Stimulated activated CD4-positive, alpha-beta T cell treated with anti-CD3 and anti-CD28 coated beads, TNF-alpha, amount 100 ng/mL, for 1 hour (primary cell): ENCODE measurements at places on chromosomes 5 and 9.

GRCh38 chr5:60701321-60701968 is 1.5 kb upstream of the DEPDC1B start:
- no peak for DNase-seq

DNA sequence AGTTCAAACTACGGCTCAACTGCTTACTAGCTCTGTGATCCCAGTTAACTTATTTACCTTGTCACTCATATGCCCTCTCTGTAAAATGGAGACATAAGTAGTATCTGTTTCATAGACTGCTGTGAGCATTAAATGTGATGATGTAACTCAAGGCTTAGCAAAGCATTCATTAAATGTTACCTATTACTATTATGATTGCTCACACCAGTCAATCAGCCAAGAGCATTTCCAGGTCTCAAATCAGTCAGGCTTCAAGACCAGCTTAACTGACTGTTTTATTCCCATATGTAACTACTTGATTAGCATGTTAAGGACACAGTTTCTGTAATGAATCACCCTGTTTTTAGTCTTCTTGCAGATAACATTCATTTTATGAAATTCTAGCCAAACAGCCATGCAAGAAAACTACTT is 413.3 kb downstream of the MLLT3 start:
- DNase-seq: no peak

- no peak for DNase-seq
These were observed 52.7 kb upstream of the ARL15 start for GRCh38 chr5:54362992-54363625.

GRCh38 chr9:81683704-81684103 is 5.6 kb downstream of the TLE1 start:
- no peak for DNase-seq

DNA sequence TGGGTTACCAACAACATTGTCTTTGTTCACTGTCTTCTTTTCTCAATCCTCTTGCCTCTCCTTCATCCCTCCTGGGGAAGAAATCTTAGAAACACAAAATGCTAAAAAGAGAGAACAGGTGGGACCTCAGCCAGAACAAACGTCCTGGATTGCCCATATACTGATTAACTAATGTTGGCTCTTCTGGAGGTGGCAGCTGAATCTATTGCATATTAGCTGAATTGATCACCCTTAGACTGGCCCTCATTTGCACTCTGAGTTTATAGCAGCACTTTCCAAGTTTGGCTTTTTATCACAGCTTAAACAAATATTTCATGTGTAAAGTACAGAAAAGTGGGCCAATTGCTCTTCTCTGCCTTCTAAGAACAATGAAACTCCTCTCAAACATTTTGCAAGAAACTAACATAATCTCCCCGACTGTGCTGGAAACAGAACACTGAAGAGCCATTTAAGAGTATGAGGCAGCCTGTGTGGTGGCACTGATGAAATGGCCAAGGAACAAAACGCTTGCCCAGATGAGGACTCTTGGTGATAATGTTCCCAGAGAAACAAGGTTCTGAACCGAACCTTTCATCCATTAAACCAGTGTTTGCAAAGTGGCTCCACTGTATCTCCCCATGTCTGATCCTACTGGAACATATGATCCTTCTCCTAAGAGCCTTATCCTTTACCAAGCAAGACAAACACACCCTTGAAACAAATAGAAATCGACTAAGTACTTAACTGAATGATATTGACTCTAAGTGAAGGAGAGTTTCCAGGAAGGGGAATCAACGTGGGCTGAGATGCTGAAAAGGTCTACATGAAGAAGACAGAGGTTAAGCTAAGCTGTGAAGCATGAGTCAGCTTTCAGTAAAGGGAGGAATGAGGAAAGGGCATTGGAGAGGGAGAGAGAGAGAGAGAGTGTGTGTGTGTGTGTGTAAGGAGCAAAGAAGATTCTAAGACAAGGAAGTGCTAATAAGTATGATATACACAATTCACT is 83.2 kb upstream of the LIFR start:
- no peak for DNase-seq

- no peak for DNase-seq
These were observed 87.1 kb downstream of the OSTF1 start for GRCh38 chr9:75175395-75175794.

DNA sequence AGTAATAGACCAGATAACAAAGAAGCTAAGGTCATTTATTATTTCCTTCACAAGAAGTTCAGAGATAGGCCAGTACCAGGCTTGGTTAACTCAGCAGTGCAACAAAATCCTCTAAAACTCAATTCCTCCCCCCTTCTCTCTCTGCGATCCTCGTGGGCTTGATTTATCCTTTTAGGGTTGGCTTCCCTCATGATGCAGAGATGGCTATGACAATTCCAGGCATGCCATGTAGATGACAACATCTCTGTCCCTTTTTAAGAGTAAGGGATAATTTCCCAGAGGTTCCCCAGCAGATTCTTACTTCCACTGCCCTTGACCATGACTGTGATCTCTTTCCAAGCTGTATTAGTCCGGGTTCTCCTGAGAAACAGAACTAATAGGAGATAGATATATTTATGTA is 28.7 kb upstream of the DAP start:
- no peak for DNase-seq

DNA sequence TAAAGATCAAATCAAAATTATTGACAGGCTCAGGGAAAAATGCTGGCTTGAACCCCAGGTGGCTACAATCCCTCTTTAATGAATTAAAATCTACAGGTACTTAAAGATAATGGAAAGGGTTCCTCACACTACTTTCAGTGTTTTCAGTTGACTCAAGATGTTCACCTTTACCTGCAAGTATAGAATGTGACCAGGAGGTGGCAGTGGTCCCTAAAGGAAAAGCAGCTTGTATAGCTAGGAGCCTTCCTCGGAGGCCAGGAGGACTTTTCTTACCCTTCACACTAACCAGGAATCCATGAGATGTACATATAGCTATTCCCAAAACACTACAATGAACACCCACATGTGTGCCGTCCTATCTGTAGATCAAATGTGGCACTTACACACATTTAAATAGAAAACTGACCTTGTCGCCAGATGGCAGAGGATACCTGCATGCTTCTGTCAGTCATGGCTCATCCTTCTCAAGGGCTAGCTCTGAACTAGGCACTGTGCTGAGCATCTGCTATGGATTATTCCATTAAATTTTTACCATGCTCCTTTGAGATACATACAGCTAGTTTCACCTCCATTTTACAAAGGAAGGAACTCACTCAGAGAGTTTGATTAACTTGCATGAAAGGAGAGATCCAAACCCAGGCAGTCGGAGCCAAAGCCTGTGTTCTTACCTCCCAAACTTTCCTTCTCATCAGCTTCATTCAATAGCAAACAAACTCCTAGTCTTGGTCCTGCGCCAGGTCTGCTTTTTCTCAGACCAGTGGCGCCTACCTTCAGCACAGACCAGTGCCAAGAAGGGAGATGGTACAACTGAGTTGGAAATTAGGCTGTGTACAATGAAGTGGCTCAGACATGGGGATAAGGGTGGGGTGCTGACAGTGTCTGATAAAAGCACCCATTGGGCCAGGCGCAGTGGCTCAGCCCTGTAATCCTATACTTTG is 24.5 kb downstream of the C9orf152 start:
- peak; percentile 4 for DNase-seq
